Heart left ventricle (tissue), 16 donors: ENCODE measurements at places on chromosomes 3 and 15.

- no peak for DNase-seq
Measured at GRCh38 chr15:98673133-98673532, 24.8 kb downstream of the IGF1R start.

GRCh38 chr3:34056181-34056910 is 257.9 kb downstream of the PDCD6IP start:
- DNase-seq, result no peak

DNA sequence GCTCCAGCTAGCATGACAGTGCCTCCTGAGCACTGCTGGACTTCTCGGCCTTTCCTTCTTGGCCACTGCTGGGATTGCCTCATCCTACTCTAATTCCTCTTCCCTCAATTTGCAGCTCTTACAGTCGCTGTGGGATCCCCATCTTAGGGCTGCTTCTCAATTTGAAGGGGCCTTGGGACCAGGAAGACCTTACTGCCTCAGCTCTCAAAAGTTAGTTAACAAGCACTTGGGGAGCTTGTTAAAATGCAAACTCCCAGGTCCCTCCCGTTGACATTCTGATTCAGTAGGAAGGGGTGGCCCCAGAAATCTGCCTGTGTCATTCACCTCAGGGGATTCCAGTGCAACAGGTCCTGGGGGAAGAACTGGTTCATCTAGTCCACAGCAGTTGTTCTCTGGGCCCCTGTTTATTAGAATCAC is 14.8 kb downstream of the BDH1 start:
- no peak for DNase-seq

DNA sequence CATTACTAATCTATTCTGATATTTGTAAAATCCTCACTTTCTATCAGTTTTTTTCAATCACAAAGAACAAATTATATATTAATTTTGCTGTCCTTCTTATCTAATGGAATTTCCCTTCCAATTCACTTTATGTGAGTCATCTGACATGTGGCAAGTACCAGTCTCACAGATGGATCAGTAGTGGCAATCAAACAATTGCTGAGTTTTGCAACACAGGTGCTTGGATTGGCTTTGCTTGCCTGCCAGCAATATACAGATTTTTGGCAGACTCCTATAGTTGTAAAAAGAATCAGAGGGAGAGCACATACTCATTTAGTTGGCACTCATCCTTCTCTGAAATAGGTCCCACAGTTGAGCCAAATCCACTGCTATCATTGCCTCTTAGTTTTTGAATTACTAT is 83.7 kb downstream of the BCHE start:
- no peak for DNase-seq

DNA sequence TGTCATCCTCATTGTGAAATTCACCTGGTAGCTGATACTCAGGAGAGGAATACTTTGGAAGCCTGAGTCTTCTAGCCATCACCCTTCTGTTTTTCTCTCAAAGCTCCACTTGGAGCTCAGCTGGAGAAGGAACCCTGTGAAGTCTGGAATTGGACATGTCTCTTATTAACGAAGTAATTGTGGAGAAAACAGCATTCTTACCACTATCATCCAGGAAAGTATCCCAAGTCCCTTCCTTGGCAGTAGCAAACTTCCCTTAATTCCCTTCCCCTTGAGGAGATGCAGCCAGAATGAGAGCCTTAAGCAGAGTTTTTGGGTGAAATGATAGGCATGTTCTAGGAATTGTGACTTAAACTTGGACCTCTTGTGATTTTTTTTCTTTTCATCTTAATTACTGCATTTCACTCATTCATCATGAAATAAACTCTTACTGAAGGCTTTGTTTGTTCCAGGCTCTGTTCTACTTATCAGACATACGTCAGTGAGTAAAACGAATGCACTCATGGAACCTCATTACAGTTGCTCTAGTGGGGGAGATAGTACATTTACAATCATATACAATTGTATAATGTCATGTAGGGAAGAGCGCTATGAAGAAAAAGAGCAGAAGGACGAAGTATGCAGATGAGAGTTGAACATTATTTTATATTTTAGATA is 30.5 kb upstream of the TCF12 start:
- DNase-seq, result no peak

DNA sequence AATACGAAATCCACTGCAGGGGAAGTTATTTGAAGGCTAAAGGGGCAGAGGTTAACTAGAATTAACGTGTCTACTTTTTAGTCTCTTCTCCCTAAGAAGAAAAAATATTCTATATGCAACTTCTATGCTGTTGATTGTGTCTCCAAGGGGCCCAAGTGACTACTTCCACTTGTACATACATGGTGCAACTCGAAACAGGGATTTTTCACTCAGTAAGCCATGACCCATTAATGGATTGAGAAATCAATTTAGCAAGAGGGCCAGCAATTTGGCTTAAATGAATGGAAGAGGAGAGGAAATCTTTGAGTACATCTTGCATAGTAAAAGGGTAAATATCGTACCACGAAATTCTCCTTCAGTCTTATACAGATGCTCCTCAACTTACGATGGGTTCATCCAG is 151.1 kb upstream of the HES1 start:
- DNase-seq, result no peak

DNA sequence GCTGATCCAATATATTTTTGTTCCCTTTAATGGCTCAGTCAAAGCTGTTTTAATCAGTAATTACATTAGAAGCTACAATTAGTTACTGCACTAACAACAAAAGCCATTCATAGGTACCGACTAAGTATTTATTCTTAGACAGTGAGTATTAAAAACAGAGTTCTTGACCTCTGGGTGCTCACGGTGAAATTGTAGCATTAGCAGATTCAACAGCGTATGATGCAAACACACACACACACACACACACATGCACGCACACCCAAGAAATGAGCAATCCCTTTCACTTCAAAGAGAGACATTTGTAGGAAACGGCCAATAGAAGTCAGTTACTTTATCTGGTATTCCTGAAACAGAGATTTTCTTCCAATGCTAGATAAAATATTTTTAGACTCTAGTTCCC is 27.0 kb upstream of the MITF start:
- DNase-seq, result no peak

DNA sequence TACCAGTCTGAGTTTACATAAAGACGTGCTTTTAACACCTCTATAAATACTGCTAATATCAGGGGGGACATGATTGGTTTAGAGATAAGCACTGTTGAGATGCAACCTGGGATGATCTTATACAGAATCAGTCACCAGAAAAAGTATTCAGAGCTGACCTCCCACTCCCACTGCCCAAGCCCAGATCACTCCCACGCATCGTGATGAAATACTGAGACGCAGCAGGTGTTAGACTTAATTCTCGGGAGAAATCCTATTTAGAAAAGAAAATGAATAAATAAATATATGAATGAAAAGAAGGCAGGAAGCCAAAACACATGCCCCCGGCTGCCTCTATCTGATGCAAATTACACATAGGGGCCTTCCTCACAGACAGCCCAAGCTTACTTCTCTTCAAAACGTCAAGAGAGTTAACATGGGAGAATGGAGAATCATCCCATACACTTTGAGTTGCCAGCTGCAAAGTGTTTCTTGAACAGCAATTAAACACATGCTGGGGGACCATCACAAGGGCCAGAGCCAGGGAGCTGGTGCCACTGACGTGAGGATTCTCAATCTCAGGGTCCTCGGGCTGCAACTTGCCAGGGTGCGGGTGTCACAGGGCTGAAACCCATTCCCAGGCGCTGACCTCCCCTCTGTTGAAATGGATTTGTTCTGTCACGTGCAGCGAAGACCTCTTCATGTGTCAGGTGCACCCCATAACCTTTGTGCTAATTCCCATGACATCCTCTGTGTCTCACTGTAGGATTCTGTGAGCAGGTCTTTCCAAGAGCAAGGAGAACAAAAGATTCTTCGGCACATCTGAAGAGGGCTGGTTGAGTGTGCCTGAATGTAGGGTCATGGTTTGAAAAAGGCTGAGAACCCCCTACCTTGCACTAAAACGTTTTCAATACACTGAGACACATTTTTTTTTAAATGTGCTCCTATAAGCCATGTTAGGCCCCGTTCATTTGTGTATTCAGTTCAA is 764.2 kb upstream of the ARRDC4 start:
- DNase-seq, result no peak

DNA sequence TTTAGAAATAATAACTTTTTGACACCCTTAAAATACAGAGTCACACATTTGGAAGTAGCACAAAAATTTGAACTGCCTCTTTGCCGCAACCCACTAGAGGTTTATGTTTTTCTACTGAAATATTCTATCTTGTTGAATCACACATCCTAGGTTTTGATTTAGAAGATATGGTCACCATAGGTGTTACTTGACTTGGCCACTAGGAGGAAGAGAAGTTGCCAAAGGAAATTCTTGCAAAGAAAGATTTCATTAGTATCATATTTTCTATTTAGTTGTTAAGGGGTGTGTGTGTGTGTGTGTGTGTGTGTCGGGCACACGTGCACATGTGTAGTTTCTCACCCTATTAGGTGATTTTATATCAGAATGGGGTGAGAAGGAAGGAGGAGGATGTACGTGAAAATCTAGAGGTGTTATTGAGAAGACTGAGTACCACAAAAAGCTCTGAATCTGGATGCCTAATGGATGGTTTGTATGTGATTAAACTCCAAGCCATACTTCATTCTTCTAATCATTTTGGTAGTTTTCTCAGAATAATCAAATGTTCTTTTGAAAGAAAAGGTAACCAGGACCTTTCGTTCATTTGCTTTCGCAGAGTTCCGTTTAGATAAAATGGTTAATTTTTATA is 31.5 kb downstream of the ZFAND6 start:
- DNase-seq, result no peak
